ENCODE measurements at places on chromosomes 4 and X.

DNA sequence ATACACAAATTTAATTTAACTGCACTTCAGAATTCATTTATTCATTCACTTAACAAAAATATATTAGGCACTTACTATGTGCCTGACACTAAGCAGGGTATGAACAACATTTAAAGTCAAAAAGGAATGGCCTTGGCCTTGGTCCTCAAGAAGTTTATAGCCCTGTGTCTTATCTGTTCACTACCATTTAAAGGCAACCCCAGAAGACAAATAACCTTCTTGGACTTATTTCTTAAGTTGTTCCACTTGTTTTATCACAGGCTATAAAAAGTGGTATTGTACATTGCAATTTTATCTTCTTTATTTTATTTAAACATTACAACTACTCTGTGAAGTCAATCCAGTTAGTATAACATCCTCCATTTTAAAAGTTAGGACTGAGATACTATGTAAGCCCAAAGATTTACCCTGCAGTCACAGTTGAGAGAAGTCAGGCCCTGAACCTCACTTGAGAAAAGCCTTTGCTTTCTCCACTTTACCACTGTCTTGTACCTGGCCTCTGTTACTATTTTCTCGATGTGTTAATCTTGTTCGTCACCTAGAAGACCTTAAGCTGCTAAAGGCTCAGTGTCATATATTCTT is 305.6 kb upstream of the DIPK2B start:
- H3K27ac ChIP-seq: peak overlapping the region; percentile 96
- no peaks in the 10 kb centered on the region for H3K36me3 ChIP-seq
- peak; percentile 30 for DNase-seq
- H3K4me3 ChIP-seq: no peak overlapping the region
- H3K4me1 ChIP-seq: peaks cover 35% of the 10 kb centered on the region

DNA sequence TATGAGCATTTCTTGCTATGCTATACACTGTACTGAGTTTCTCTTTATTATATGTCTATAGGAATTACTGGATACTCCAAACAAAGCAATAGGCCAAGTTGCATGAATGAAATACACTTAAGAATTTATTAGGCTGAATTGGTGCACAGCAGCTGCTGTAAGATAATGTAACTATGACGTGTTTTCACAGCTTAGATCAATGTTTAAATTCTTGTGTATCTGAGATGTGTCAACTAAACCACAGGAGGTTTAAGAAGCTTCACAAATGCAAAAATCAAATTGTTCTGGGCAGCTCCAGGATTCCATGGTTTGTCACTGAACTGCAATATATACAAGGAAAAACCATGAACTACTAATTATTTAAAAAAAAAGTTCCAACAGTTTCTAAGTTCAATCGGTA is 156.7 kb downstream of the MAPK10 start:
- no peak overlapping the region for H3K4me3 ChIP-seq
- H3K27me3 ChIP-seq: no peaks in the 10 kb centered on the region
- DNase-seq: no peak
- H3K27ac ChIP-seq: no peak overlapping the region
- no peaks in the 10 kb centered on the region for H3K4me1 ChIP-seq

DNA sequence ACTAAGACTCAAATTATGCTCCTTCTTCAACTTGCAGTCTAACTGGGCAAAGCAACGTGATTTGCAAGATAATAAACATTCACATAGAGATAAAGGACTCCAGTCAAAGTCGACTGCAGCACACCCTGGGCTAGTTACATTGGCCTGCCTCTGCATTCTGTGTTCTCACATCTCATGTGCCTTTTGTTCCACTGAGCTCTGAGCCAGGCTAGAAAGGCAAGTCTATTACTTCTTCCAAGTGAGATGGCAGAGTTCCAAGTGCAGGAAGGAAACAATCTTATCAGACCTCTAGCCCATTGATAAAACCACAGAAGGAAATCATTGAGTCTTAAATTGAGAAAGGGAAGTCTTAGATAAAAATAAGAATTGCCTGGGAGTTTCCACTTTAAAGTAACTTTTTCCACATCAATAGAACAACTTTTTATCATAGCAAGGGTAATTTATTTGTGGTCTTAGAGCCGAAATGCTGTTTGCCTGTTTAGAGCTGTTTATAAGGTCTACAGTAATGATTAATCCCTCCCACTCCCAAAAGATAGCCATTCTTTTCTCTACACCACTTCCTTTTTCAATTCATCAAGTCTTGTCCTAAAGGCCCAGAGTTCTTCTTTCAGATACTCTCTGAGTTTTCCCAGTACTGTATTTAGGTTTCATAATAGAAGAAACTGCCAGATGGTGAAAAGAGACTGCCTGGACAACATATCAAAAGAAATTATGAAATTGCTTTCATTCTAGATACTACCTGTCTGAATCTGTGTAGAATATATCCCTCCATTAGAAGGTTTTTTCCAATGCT is 200.2 kb downstream of the GUCY2F start:
- peaks cover 2% of the 10 kb centered on the region for H3K27me3 ChIP-seq
- no peaks in the 10 kb centered on the region for H3K4me1 ChIP-seq
- peak; percentile 65 for DNase-seq
- H3K36me3 ChIP-seq: no peaks in the 10 kb centered on the region

GRCh38 chr4:176001151-176002006 is 64.3 kb upstream of the WDR17 start:
- no peak overlapping the region for H3K27ac ChIP-seq
- peak overlapping the region; percentile 9 for H3K4me3 ChIP-seq
- peaks cover 7% of the 10 kb centered on the region for H3K27me3 ChIP-seq
- H3K36me3 ChIP-seq: no peaks in the 10 kb centered on the region
- DNase-seq: peak; percentile 28

GRCh38 chr4:132275583-132276121 is 873.4 kb upstream of the PCDH10 start:
- no peak overlapping the region for H3K4me3 ChIP-seq
- DNase-seq: no peak
- H3K27ac ChIP-seq: no peak overlapping the region
- H3K36me3 ChIP-seq: no peaks in the 10 kb centered on the region
- no peaks in the 10 kb centered on the region for H3K27me3 ChIP-seq
- no peaks in the 10 kb centered on the region for H3K4me1 ChIP-seq

- H3K27me3 ChIP-seq: no peaks in the 10 kb centered on the region
- H3K4me3 ChIP-seq: no peak overlapping the region
- H3K4me1 ChIP-seq: peaks cover 12% of the 10 kb centered on the region
Observed at GRCh38 chr4:88960576-88960975, 96.4 kb downstream of the FAM13A start.

- no peaks in the 10 kb centered on the region for H3K36me3 ChIP-seq
- no peaks in the 10 kb centered on the region for H3K27me3 ChIP-seq
- no peak for DNase-seq
- no peak overlapping the region for H3K27ac ChIP-seq
- H3K4me1 ChIP-seq: no peaks in the 10 kb centered on the region
Observed at GRCh38 chrX:2552621-2553201, 51.9 kb upstream of the DHRSX start.

DNA sequence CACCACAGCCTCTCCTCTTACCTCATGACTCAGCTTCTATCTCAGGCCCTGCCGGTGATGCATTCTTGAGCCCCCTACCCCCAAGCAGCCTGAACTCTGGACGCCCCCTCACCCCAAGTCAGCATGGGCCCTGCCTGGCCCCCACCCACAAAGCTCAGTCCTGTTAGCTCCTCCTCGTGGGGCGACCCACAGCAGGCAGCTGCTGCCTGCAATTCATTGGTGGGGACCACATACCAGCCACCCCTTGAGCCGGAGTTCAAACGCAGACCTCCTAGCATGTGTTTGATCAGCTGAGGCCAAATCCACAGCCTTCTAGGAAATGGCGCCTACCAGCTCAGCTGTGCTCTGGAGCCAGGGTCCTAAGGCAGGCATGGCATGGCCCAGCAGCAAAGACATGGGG is 111.8 kb downstream of the EFNB1 start:
- H3K27ac ChIP-seq: no peak overlapping the region
- no peaks in the 10 kb centered on the region for H3K27me3 ChIP-seq
- no peak overlapping the region for H3K4me3 ChIP-seq
- no peak for DNase-seq
- peaks cover 15% of the 10 kb centered on the region for H3K4me1 ChIP-seq

DNA sequence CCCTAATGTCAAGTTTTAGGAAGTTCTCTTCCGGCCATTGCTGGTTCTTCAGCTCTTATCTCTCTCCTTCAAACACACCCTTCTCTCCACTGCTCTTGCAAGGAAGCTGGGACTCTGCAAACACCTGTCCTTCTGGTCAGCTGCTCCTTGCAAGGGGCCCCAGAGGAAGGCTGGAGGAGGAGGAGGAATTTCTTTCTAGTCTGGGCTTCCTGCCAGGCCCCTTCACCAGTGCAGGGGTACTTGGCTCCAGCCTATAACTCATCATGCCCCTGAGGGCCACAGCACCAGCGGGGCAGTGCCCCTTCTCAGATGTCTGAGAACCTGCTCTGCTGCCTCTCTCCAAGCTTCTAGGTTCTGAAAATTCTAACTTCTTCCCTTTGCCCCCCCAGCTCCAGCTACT is 46.7 kb downstream of the REELD1 start:
- peaks cover 2% of the 10 kb centered on the region for H3K4me1 ChIP-seq
- H3K36me3 ChIP-seq: no peaks in the 10 kb centered on the region
- no peaks in the 10 kb centered on the region for H3K27me3 ChIP-seq
- no peak for DNase-seq
- no peak overlapping the region for H3K27ac ChIP-seq

GRCh38 chrX:68746988-68747387 is 81.8 kb upstream of the EFNB1 start:
- H3K36me3 ChIP-seq: no peaks in the 10 kb centered on the region
- no peak for DNase-seq
- no peaks in the 10 kb centered on the region for H3K4me1 ChIP-seq
- H3K27ac ChIP-seq: no peak overlapping the region
- no peaks in the 10 kb centered on the region for H3K27me3 ChIP-seq

DNA sequence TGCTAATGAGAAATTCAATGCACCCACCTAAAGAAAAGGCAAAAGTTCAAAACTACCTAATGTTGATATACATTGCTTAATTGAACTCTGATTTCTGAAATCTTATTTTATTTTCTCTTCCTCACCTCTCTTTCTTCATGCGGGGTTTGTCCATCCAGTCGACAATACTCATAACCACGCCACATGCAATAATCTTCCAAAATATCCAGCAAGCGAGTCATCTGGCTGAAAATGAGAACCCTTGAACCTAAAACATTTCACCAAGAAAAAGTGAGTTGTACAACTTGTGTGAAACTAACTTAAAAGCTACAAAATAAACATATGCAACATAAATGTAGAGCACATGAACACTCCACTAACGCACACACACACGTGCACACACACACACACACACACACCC is 26.7 kb downstream of the SMARCA1 start:
- no peaks in the 10 kb centered on the region for H3K27me3 ChIP-seq
- H3K4me1 ChIP-seq: peaks cover 5% of the 10 kb centered on the region
- H3K36me3 ChIP-seq: no peaks in the 10 kb centered on the region
- H3K4me3 ChIP-seq: no peak overlapping the region

GRCh38 chr4:128802680-128803628 is 6.5 kb upstream of the JADE1 start:
- H3K4me3 ChIP-seq: no peak overlapping the region
- no peaks in the 10 kb centered on the region for H3K36me3 ChIP-seq
- H3K27ac ChIP-seq: no peak overlapping the region
- no peaks in the 10 kb centered on the region for H3K27me3 ChIP-seq

DNA sequence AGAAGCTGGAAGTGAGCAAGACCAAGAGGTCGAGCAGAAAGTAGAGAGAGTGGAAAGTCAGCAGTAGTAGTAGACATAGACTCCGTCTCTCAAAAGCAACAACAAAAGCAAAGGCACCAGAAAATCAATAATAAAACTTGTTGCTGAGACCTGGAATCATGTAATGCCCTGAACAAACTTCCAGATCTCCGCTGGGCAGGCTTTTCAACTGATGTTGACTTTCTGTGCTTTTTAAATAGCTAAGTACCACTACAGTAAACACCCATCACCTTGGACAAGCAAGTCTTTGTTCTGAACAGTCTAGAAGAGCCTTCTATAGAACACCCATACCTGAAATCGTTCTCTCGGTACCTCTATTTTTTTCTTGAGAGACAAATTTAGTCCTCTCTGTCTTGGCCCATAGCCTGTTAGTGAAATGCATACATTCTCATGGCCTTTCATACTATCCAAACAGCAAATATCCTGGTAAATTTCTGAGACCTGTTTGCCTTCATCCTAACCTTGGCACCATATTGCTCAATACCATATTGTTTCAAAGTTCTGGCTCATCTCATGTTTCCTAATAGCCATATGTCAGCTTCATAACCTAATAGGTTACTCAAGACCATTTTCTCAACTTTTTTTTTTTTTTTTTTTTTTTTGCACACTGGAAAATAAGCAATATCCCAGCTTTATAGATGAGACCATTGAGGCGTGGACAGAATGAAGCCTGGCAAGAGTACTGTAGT is 200.6 kb upstream of the RBPJ start:
- H3K27me3 ChIP-seq: no peaks in the 10 kb centered on the region
- no peaks in the 10 kb centered on the region for H3K36me3 ChIP-seq
- H3K4me1 ChIP-seq: no peaks in the 10 kb centered on the region
- no peak for DNase-seq

DNA sequence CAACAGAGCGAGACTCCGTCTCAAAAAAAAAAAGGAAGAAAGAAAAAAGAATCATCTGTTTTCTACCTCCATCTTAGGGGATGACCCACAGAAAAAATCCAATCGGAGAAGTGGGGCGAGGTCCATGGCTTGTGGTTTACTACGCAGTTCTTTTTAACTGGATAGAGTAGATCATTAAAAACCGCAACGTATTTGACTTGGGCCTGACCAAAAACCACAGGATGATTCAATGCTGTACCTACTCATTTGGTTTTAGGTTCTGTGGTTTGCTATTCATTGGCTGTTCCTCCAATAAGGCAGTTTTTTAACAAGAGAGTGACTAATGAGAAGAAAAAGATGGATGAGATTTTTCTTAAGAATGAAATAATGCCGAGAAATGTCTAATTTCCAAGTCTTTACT is 83.7 kb downstream of the FREM3 start:
- H3K4me1 ChIP-seq: no peaks in the 10 kb centered on the region
- H3K27ac ChIP-seq: no peak overlapping the region
- no peak for DNase-seq
- H3K27me3 ChIP-seq: no peaks in the 10 kb centered on the region
- H3K36me3 ChIP-seq: no peaks in the 10 kb centered on the region

DNA sequence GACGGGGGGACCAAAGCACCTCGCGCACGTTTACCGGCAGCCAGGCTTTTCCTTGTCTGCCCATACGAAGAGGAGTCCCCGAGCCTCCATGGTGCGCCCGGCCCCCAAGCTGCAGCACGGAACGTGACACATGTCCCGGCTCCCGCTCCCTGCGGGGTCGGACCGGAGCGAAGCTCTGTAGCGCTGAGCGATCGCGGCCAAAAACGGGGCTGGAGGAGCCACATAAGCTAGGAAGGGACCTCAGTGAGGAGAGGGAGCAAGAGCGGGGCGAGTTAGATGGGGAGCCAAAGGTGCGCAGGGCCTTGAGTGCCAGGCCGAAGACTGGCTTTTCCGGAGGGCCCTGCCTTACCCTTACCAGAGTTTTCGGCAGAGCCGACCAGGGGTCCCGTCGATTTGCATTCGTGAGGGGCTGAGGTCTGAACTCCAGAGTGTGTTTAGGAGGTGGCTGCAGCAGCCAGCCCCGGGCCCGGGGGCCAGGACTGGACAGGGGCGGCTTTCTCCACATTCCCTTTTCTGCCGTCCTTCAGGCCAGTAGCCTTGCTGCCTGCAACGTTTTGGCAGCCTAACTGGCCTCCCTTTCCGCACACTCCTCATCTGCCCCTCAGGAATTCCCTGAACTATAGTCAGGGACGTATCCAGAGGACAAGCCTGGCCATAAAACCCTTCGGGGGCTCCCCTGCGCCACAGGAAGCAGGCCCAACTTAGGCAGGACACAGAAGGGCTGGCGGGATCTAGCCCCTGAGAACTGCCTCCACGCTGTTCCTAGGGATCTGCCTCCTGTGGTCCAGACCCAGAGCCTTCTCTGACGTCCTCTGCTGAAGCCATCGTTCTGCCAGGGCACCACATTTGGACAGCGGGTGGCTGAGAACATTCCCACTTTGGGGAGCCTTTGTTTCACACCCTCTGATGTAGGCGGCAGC is 689 bp downstream of the SSR4 start:
- no peaks in the 10 kb centered on the region for H3K27me3 ChIP-seq
- H3K36me3 ChIP-seq: peaks cover 18% of the 10 kb centered on the region
- DNase-seq: peak; percentile 5
- H3K27ac ChIP-seq: peak overlapping the region; percentile 50
- H3K4me1 ChIP-seq: peaks cover 15% of the 10 kb centered on the region

Measured in endothelial cell of umbilical vein (primary cell).